Fibroblast of skin of back (primary cell): ENCODE measurements at places on chromosomes 5 and 9.

DNA sequence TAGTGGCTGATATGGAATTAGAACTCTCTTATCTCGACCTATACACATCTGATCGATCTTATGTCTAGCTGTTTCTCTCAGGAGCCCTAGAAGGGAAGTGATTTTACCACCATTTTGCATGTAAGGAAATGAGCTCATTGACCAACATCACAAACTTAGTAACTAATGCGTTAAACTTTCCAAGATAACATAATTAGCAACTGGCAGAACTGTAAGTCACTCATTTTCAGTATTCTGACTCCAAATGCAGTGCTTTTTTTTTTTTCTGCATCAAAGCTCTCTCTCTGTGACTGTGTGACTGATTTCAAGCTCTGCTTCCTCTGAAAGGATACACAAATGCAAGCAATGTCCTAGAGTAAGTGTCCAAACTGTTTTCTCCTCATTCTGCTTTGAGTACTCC lies 68.1 kb upstream of the FBXL7 start:
- DNase-seq: no peak

- DNase-seq: no peak
These were observed 411.0 kb upstream of the WWC1 start for GRCh38 chr5:167880420-167880819.

GRCh38 chr5:42870882-42871418 lies 59.3 kb upstream of the SELENOP start:
- peak; percentile 29 for DNase-seq

GRCh38 chr9:134895908-134896833 lies 15.6 kb downstream of the FCN2 start:
- peak; percentile 78 for DNase-seq

GRCh38 chr9:126297661-126298060 lies 29.0 kb upstream of the MVB12B start:
- no peak for DNase-seq

DNA sequence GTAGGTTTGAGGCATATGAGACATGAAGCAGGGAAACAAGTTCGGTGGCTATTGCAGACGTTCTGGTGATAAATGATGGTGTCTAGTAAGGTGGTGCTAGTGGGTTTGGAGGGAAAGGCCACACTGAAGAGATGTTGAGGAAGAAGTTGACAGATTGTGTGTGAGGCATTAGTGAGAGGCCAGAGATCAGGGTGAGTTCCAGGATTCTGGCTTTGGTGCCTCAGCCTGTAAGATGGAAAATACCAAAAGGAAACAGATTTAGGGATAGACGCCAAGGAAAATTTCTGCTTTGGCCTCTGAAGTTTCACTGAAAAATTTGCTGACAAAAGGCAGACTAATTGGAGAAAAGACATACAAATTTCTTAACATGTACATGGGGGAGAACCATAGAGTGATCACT lies 6.4 kb upstream of the PAIP1 start:
- no peak for DNase-seq

- DNase-seq: no peak
These were observed 11.7 kb downstream of the MLLT3 start for GRCh38 chr9:20610591-20610990.

DNA sequence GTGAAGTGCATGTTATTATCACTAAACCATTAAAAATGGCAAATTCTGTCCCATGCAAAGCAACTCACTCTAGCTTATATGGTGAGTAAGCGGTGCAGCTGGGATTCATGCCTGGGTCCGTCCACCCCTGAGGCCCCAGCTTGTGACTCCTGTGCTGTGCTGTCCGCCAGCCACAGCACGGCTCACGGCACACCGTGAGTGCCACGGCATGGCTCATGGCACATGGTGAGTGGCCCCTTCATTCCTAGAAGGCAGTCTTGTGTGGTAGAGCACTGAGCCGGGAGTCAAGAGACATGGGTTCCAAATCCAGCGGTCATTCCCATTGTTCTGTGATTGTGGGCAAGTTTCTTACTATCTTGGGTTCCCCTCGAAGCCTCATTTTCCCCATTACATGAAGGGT lies 18.8 kb downstream of the RGS3 start:
- no peak for DNase-seq

DNA sequence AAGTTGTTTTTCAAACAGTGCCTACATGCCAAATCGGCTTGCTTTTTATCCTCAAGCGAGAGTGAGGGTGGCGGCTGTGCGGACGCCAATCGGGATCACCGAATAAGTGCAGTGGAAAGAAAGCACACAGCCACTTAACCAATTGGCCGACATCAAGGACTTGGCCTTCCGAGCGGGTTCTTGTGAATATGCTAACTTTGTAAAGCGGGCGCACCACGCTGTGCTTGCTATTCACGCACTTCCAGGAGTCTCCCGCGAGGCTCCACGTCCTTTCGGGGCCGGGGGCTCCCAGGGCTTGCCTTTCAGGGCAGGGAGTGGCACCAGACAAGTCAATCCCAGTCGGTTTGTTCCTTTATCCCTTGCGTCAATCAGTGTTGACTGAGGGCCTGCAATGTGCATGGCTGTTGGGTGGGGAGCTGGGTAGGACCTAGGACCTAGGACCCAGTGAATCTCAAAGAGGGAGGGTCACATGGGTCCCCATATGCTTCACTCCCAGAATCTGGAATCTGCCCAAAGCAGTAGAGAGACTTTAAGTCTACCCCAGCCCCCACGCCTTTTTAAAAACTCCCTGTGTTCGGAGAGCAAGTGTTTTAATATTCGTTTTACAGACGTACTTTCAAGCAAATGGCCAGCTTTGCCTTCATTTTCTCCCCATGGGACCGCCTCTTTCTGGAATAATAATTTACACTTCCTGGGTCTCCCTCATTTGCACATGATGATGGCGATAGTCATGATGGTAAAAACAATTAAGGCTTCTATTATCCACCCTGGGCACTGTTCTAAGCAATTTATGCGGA lies 2.0 kb upstream of the GCNT4 start:
- DNase-seq: peak; percentile 73

GRCh38 chr9:89606049-89606623 lies 1.3 kb downstream of the GADD45G start:
- DNase-seq: peak; percentile 53

GRCh38 chr9:19162956-19163355 lies 35.7 kb upstream of the PLIN2 start:
- peak; percentile 12 for DNase-seq

GRCh38 chr9:136784997-136785361 lies 6.2 kb upstream of the TMEM141 start:
- DNase-seq: no peak
